ENCODE measurements at places on chromosomes 2 and 18.
A peak's percentile ranks its signal among the peaks of the same experiment; 100 is the strongest.

DNA sequence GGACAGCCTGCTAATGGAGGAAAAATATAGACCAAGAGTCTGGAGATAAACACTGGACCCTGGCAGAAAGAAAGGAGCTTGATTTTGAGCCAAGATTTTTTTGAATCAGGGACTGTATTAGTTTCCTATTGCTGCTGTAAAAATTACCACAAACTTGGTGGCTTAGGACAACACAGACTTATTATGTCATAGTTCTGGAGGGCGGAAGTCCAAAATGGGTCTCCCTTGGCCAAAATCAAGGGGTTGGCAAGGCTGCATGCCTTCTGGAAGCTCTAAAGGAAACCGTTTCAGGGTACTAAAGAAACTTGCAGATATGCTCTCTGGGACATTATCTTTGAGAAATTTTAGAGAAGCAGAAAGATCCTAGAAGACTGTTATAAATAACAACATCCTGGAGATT is 140.1 kb downstream of the BABAM2 start:
- H3K36me3 ChIP-seq = peaks cover 19% of the 10 kb centered on the region
- no peak for DNase-seq
- H3K27ac ChIP-seq = no peak overlapping the region
- peaks cover 4% of the 10 kb centered on the region for H3K4me1 ChIP-seq
- no peak overlapping the region for H3K4me3 ChIP-seq
- no peaks in the 10 kb centered on the region for H3K27me3 ChIP-seq

DNA sequence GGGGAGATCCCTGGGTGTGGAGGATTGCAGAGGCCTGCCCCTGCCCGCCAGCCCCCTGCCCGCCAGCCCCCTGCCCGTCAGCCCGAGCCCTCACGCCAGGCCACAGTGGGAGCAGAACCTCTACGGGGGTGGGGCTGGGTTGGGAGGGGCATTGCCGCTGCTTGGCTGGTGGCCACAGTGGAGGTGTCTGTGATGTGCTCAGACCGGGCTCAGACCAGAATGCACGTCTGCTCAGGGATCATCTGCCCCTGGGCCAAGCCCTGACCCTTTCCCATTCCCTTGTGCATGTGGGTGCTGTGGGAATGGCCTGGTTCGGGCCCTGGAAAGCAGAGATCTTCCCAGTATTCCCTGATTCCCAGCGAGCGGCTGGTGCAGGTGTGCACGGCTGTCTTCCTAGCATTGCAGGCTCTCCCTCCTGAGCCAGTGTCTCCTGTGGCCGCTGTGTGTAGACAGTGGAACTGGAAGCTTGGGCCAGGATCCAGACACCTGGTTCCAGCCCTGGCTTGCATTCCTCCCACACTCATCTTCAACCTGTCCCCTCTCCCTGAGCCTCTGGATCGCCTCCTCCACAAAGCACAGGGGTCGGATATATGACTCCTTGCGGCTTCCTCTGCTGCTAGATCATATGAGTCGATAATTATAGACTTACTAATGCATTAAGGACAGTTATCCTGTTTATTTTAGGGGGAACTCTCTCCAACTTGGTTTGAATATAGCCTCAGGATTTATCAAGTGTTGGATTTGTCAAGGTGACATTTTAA is 161.6 kb downstream of the LDLRAD4 start:
- DNase-seq = no peak
- no peaks in the 10 kb centered on the region for H3K36me3 ChIP-seq
- no peak overlapping the region for H3K4me3 ChIP-seq
- no peak overlapping the region for H3K27ac ChIP-seq
- peaks cover 67% of the 10 kb centered on the region for H3K4me1 ChIP-seq

DNA sequence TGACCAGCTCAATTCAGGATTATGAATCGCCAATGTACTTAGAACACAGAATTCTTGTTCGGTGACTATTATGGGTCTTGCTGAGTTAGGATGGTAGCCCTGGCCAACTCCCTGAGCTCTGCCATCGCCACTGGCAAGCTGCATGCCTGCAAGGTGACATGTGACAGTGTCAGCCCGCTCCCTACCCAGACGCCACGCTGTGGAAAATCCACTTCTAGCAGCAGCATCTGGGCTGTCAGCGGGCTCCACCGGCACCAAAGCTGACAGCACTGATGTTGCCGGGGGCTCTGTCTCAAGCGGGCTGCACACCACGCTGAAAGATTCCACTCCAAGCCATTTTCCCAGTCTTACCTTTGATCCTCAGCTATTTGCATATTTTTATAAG is 100.7 kb downstream of the MYT1L start:
- no peak overlapping the region for H3K4me3 ChIP-seq
- no peaks in the 10 kb centered on the region for H3K27me3 ChIP-seq
- H3K27ac ChIP-seq = no peak overlapping the region
- no peak for DNase-seq
- H3K4me1 ChIP-seq = no peaks in the 10 kb centered on the region

- no peak for DNase-seq
- H3K4me1 ChIP-seq = peaks cover 8% of the 10 kb centered on the region
- no peak overlapping the region for H3K27ac ChIP-seq
- H3K4me3 ChIP-seq = no peak overlapping the region
- peaks cover 85% of the 10 kb centered on the region for H3K27me3 ChIP-seq
- no peaks in the 10 kb centered on the region for H3K36me3 ChIP-seq
Observed at GRCh38 chr2:104846786-104847585, 6.9 kb upstream of the POU3F3 start.

DNA sequence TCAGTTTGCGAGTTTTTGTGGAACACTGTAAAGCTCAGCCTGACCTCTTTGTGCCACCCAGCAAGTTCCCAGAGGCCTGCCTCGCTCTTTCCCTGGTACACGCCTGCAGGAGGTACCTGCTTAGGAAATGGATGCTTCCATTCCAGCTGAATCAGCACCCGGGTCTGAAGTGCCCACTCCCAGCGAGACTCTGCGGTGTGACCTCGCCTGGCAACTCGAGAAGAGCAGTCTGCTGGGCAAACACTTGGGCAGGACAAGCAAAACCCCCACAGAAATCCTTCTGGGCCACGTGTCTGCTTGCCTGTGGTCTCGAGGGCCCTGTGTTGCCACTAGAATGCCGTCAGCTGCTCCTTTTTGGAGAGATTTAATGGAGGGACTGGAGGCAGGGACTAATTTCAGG is 127.6 kb downstream of the MAPK4 start:
- H3K4me1 ChIP-seq = no peaks in the 10 kb centered on the region
- H3K27ac ChIP-seq = no peak overlapping the region
- peaks cover 2% of the 10 kb centered on the region for H3K27me3 ChIP-seq

DNA sequence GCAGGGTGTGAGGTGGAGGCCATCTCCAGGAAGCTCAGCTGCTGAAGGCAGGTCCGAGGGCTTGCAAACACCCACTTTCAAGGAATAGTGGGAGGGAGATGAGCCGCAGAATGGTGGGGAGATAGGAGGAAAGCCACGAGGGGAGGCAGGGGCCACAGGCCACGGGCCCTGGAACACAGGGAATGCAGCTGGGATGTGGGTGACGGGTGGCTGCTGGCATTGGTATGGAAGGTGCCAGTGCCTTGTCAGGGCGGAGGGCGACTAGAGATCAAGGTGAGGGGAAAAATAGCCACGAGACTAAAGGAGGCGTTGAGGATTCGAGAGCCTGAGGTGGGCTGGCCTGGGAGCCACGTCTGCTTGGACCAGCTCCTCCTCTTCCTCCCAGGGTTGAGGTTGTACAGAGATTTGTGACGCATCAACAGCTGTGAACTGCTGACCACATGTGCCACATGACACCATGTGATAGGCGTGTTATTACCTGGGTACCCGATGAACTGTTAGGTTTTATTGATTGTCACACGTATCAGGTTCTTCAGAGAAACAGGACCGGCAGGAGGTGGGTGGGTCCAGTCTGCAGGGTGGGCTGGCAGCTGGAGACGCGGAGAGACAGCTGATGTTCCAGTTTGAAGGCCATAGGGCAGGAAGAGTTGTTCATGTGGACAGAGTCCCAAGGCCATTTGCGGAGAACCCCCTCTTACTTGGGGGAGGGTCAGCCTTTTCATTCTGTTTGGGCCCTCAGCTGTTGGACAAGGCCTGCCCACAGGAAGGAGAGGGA is 9.9 kb downstream of the IMPA2 start:
- H3K27ac ChIP-seq = no peak overlapping the region
- no peak overlapping the region for H3K4me3 ChIP-seq
- H3K27me3 ChIP-seq = no peaks in the 10 kb centered on the region
- no peaks in the 10 kb centered on the region for H3K36me3 ChIP-seq
- peaks cover 11% of the 10 kb centered on the region for H3K4me1 ChIP-seq
- DNase-seq = no peak

GRCh38 chr2:197516393-197516761 is 511 bp downstream of the MOB4 start:
- H3K27ac ChIP-seq = peak overlapping the region; percentile 92
- H3K27me3 ChIP-seq = no peaks in the 10 kb centered on the region
- H3K4me1 ChIP-seq = peaks cover 25% of the 10 kb centered on the region
- peaks cover 25% of the 10 kb centered on the region for H3K36me3 ChIP-seq
- H3K4me3 ChIP-seq = peak overlapping the region; percentile 97
